ENCODE measurements at places on chromosomes 11 and 22. TPM values are rescaled to one million over a fixed set of nuclear protein-coding genes. Genes with fewer than 3 reads are reported as not detected.

Gene MMP13
- polyA plus RNA-seq: not detected

Gene CTSW
- 29.2 TPM for polyA plus RNA-seq

Gene ADM2
- polyA plus RNA-seq: 1.5 TPM

Gene MYBPC3
- polyA plus RNA-seq: not detected

Gene FGF3
- not detected for polyA plus RNA-seq

Gene YDJC
- polyA plus RNA-seq: 94.2 TPM

Gene PRR5
- polyA plus RNA-seq: 40.3 TPM

Gene CD151
- polyA plus RNA-seq: 13.8 TPM

Gene SEPTIN5
- polyA plus RNA-seq: 0.43 TPM

Gene MS4A4E
- not detected for polyA plus RNA-seq

Gene PKDREJ
- not detected for polyA plus RNA-seq

Gene SLC22A24
- not detected for polyA plus RNA-seq

Gene C1QTNF5
- polyA plus RNA-seq: not detected

Gene CDC42EP1
- polyA plus RNA-seq: 0.19 TPM

Gene TBX10
- not detected for polyA plus RNA-seq

Gene CNGA4
- not detected for polyA plus RNA-seq

Gene YAP1
- not detected for polyA plus RNA-seq

Gene FKBP2
- 101 TPM for polyA plus RNA-seq

Gene GLYAT
- not detected for polyA plus RNA-seq

Gene CST6
- polyA plus RNA-seq: not detected

Gene CRYAB
- not detected for polyA plus RNA-seq

Gene PRDM11
- 1.4 TPM for polyA plus RNA-seq

Gene HORMAD2
- polyA plus RNA-seq: not detected

Gene INPP5J
- polyA plus RNA-seq: not detected

Gene BAIAP2L2
- not detected for polyA plus RNA-seq

Gene CDKN1C
- not detected for polyA plus RNA-seq

Gene UBQLNL
- not detected for polyA plus RNA-seq

Gene SLC22A8
- not detected for polyA plus RNA-seq

Gene KCNJ5
- not detected for polyA plus RNA-seq

Gene SCGB1C1
- not detected for polyA plus RNA-seq

Gene TIMM10B
- polyA plus RNA-seq: 25.4 TPM

Gene OR8G5
- not detected for polyA plus RNA-seq

Gene NLRP14
- not detected for polyA plus RNA-seq
